Muscle of back (tissue), 13 donors: ENCODE measurements at places on chromosomes 11 and 22. TPM values are rescaled to one million over a fixed set of nuclear protein-coding genes. Genes with fewer than 3 reads are reported as not detected.

The SLC22A6 gene
- 0.10 TPM for polyA plus RNA-seq

The KRTAP5-1 gene
- 0.60 TPM for polyA plus RNA-seq

The MUC5AC gene
- polyA plus RNA-seq, result 0.39 TPM

The IL18 gene
- polyA plus RNA-seq, result 0.92 TPM

The MRGPRX4 gene
- polyA plus RNA-seq, result not detected

The KIAA1671 gene
- 31.4 TPM for polyA plus RNA-seq

The SPI1 gene
- 5.2 TPM for polyA plus RNA-seq

The OR52J3 gene
- polyA plus RNA-seq, result not detected

The OR5B21 gene
- polyA plus RNA-seq, result not detected

The PRG3 gene
- 0.42 TPM for polyA plus RNA-seq

The OTOG gene
- polyA plus RNA-seq, result 0.06 TPM

The MYO18B gene
- 72.5 TPM for polyA plus RNA-seq

The SCN4B gene
- polyA plus RNA-seq, result 6.1 TPM

The LRP5 gene
- polyA plus RNA-seq, result 45.8 TPM

The PATE4 gene
- not detected for polyA plus RNA-seq

The OR5L2 gene
- polyA plus RNA-seq, result not detected

The OR56B4 gene
- not detected for polyA plus RNA-seq

The GGTLC3 gene
- polyA plus RNA-seq, result not detected

The MISFA gene
- polyA plus RNA-seq, result 3.7 TPM

The MIOX gene
- not detected for polyA plus RNA-seq

The SOX6 gene
- 16.1 TPM for polyA plus RNA-seq

The STK33 gene
- 3.1 TPM for polyA plus RNA-seq

The DCHS1 gene
- 38.2 TPM for polyA plus RNA-seq

The OR52D1 gene
- polyA plus RNA-seq, result not detected

The EFEMP2 gene
- polyA plus RNA-seq, result 119 TPM

The CABP4 gene
- polyA plus RNA-seq, result 0.88 TPM

The MS4A4E gene
- 1.5 TPM for polyA plus RNA-seq

The C11orf98 gene
- 33.5 TPM for polyA plus RNA-seq

The FADS1 gene
- 20.5 TPM for polyA plus RNA-seq

The ATG13 gene
- polyA plus RNA-seq, result 30.4 TPM

The OSBP2 gene
- polyA plus RNA-seq, result 5.3 TPM

The CALCA gene
- not detected for polyA plus RNA-seq

The MYO7A gene
- polyA plus RNA-seq, result 3.7 TPM

The TMX2 gene
- 54.4 TPM for polyA plus RNA-seq

The UBQLN3 gene
- not detected for polyA plus RNA-seq

The CNGA4 gene
- polyA plus RNA-seq, result 0.25 TPM

The HOATZ gene
- polyA plus RNA-seq, result not detected

The LGR4 gene
- polyA plus RNA-seq, result 26.6 TPM

The SMC1B gene
- 0.05 TPM for polyA plus RNA-seq

The HPX gene
- polyA plus RNA-seq, result 2.2 TPM

The LUZP2 gene
- 3.2 TPM for polyA plus RNA-seq

The MMP27 gene
- polyA plus RNA-seq, result not detected

The CNIH2 gene
- polyA plus RNA-seq, result 3.8 TPM

The KDM4E gene
- polyA plus RNA-seq, result 0.19 TPM

The AAMDC gene
- 38.5 TPM for polyA plus RNA-seq

The DUSP18 gene
- polyA plus RNA-seq, result 4.6 TPM

The TSPAN32 gene
- 3.7 TPM for polyA plus RNA-seq

The DEFB131B gene
- 1.3 TPM for polyA plus RNA-seq

The UFD1 gene
- polyA plus RNA-seq, result 40.3 TPM

The OR5A1 gene
- not detected for polyA plus RNA-seq

The SELENOO gene
- polyA plus RNA-seq, result 13.2 TPM

The RFPL2 gene
- polyA plus RNA-seq, result not detected

The OR2AT4 gene
- polyA plus RNA-seq, result 0.08 TPM

The NUDT22 gene
- polyA plus RNA-seq, result 14.1 TPM

The DGCR6 gene
- 81.8 TPM for polyA plus RNA-seq

The PTPN5 gene
- polyA plus RNA-seq, result 0.23 TPM
